ENCODE measurements at places on chromosomes 7 and 10.

DNA sequence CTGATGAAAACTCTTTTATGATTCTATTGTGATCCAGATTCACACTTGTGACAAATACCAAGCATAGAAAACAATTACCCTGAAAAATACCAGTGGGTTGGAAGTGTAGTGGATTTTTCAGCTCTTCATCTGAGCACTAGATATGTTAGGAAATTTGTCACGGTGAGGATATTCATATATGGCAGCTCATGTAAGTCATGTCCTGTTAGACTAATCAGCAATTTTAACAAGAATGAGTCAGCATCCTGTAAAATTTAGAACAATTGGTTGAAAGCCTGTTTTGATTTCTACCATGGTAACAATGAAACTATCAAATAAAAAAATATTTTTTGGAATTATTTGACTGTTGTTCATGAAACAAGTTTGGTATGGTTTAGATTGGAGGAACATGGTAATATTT is 334.3 kb downstream of the CACNA2D1 start:
- peak; percentile 5 for DNase-seq

DNA sequence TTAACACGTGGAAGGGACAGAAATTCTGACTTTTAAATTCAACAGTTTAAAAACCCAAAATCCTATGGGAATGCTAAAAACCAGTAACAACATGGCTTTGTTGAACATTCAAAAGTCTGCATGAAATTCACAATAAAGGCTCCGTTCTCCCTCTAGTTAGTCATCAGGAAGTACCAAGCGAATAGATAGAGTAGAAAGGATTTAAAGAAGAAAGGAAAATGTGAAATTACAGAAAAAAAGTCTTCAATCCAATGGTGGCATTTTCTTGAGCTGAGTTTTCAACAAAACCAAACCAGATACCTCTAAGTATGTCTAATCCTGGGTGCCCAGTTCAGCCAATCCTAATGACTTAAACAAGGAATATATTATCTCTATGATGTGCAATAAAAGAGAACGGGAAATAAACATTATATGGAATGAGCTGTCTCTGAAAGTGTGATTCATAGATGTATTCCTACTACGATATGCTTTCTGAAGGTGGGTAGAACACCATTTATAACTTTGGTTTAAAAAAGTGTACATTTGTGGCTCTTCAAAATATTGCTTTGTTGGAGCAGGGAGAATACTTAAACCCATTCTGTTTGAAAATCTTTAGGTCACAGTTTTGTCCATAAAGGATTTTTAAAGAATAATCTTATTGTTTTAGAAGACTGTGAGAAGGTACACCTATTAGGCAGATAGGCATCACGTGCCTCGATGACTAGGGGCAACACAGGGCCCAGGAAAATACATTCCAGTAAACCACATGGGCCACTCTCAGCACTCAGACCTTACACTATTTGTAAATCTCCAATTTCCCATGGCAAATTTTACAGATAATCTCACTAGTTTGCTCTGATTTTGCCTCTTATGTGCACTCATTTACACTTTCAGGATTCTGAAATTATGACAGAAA is 87.7 kb downstream of the CUBN start:
- DNase-seq = no peak

DNA sequence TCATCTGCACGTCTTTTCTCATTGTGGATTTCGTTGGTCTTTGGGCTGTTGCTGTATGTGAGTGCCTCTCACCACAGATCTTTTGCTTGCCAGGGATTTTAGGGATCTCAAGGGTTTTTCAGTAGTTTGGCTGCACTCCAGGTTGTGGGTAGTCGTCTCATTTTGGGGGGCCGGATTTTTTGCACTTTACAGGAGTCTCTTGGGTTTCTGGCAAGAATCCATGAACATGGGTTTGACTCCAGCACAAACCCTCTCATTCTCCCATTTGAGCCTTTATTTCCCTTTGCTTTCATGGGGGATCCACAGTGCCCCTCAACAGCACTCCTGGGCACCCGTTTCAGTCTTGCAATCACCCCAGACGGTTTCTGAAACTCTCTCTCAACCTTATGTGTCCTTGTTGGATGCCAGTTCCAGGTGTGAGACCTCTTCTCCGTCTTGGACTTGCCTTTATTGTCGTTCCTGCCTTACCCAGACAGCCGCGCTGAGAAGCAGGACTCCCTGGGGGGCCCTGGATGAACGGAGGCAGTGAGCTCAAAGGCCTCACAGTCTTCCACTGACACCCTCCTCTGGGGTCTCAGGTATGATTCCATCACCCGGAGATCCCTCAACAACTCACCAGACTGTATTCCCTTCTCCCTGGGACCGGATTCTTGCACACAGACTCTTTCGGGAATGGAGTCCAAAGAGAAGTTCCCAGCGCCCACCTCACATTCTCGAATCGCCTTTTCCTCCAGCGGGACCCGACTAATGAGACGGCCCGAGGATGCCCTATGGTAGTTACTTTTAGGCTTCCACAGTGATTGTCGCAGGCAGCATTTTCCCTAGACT is 18.8 kb upstream of the ZNF273 start:
- no peak for DNase-seq

DNA sequence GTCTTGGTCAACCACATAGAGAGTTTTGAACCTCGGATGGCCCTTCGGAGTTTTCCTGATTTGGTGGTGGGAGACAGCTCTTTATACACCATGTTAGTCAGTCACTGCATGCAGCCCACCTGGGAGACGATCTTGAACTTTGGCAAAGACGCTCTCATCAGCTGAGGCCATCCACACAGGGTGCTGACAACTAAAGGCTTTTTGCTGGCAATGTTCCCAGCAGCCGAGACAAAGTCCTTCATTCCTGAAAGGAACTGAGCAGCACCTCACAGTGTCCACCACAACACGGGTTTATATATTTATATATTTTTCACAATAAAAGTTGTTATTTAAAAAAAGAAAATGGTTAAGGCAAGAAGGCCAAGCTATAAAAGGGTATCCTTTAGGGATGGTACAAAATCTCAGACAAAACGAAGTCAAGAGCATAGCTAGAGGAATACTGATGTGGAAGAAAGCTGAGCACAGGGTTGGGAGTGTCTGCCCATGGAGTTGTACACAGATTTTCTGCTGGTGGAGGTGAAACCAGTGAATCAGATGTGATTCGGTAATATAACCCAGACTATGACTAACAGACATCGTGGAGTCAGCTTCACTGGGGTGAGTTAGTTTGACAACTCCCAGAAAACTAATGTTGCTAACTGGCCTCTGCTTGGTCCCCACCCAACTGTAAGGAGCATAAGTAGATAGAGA is 27.4 kb upstream of the CAPZA2 start:
- no peak for DNase-seq

- no peak for DNase-seq
Observed at GRCh38 chr7:47887016-47887640, 61.1 kb downstream of the PKD1L1 start.
